ENCODE measurements at places on chromosomes 4 and X. TPM values are rescaled to one million over a fixed set of nuclear protein-coding genes. Genes with fewer than 3 reads are reported as not detected.
A peak's percentile ranks its signal among the peaks of the same experiment; 100 is the strongest.

DNA sequence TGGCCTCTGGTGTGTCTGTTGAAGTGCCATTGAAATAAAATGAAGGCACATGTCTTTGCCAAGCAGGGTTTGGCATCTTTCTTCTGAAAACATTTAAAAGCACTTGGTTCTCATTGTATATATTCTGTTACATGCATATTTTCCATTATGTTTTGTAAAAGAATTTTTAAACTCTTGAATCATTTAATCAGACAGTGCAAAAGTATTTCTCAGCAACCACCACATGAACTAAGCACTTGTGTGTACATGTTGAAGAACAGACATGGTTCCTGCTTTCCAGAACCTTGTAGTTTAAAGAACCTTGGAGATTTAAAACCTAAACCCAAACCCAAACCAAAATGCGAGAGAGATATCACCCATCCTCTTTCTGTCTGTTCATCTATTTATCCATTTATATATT is 220.3 kb upstream of the GIMD1 start:
- no peak for DNase-seq

DNA sequence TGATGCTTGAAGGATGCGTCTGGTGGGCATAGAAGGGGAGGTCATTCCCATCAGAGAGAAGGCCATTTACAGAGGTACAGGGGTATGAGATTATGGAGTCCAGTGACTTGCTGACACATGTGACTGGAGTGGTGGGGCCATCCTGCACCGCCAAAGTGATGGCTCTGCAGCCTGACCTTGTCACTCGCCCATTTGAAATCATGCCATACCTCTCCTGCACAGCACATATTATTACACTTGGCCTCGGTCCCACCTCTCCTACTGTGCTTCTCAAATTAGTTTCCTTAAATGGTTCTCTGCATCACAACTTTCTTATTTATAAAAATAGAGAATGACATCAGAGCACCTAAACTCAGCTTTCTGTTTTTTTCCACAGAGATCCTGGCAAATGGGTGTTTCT is 60.7 kb upstream of the HAND2 start:
- no peak for DNase-seq

GRCh38 chr4:139844057-139844456 is 178.4 kb downstream of the MGST2 start:
- DNase-seq: no peak

DNA sequence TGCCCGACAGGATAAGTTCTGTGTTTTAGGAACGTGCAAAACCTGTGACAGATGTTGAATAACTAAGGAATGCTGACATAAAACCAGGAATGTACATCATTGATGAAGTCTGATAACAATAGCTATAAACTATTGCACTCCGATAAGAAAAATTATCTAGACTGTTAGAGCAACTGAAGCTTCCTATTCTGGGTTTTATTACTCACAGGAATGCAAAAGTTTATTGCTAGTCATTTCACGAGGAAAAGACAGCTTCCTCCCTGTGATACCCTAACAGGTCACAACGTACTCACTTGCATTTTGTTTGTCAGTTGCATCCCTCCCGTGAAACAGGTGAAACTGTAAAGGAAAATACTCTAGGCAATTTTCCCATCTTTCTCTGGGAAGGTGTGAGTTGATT is 65.9 kb downstream of the CLDN22 start:
- DNase-seq: no peak

GRCh38 chr4:74081035-74081434 is 18.0 kb downstream of the CXCL2 start:
- no peak for DNase-seq

- no peak for DNase-seq
Measured at GRCh38 chr4:124694946-124695598, 17.5 kb downstream of the ANKRD50 start.

GRCh38 chr4:1195109-1195671 is 22.8 kb upstream of the SPON2 start:
- DNase-seq: no peak

- no peak for DNase-seq
Measured at GRCh38 chr4:129788486-129788885, 692.5 kb downstream of the C4orf33 start.

ARSJ gene
- not detected for total RNA-seq

POF1B gene
- 0.07 TPM for total RNA-seq

- DNase-seq: no peak
Measured at GRCh38 chr4:74456849-74457395, 12.0 kb downstream of the AREG start.

DNA sequence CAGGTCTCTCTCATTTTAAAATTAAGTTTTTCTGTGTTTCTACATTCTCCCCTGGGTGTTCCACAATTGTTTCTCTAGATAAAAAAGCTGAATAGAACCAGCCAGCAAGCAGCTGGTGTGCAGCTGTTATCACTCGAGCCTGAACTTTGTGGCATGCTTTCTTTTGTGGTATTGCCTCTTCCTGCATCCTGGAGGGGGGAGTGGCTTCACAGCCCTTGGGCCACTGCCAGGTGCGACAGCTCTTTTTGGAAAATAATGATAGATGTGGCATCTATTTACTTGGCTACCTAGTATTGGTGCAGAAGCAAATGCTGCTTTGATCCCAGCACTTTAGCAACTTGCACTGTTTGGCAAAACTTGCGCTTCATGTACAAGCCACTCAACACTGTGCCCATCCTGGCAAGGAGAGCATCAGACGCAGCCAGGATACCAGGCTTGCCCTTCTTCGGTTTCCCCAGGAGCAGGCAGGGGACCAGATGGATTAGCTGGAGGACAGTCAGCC is 69.4 kb downstream of the HMGB2 start:
- peak; percentile 75 for DNase-seq

DNA sequence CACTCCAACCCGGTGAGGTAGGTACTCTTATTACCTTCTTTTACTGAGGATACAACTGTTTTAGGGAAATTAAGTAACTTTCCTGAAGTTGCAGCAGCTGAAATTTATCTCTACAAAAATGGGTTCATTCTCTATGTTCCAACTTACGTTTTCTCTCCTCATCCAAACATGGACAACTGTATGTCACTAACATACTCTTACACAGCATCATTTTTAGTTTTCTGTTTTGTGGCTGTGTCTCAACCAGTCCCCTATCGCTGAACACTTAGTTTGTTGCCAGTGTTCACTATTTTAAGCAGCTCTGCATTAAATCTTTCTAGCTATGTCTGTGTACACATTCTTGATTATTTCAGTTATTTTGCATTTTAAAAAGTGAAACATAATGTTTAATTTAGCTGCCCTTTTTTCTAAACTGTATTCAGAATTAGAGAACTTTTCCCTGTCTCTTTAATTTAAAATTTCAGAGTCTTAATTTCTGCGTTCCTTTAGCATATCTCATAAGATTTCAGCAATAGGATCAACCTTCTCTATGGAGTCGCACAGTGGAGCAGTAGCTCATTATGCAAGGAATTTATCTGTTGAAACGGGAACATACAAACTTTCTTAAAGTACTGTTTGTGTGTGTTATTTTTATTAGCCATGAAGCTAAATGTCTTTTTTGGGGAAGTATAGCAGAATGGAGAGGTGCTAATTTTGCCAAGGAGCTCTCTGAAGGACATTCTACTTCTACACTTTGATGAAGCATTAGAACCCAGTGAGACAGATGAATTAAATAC is 3.8 kb downstream of the SGMS2 start:
- DNase-seq: no peak

CT45A10 gene
- not detected for total RNA-seq

DNA sequence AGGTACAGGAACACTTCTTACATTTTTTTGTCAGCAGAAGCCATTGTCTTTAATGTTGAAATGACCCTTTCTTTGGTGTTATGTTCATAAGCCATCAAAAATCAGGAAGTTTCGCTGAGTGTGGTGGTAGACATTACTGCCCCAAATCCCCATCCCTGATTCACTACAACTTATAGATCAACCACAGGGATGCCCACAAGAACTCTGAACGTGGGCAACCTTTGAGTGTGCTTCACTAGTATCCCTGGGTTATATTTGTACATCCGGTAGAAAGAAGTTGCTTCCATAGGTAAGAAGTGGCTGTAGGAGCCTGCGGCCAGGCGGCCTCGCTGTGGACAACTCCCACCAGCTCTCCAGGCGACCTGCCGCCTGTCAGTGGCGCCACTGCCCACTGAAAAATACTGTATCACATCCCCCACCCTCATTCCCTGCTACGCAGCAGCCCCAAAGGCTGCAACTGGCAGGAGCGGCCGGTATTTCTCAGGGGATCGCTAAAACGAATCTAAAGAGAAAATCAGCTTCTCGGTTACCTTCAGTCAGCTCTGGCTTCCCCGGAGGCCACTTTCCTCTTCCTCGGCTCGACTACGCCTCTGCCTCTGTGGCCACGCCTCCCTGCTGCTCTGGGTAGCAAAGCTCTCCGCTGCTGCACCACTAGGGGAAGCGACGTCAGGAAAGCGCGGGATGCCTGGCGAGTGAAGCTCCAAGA is 13.9 kb upstream of the ETDC start:
- DNase-seq: peak; percentile 86

DNA sequence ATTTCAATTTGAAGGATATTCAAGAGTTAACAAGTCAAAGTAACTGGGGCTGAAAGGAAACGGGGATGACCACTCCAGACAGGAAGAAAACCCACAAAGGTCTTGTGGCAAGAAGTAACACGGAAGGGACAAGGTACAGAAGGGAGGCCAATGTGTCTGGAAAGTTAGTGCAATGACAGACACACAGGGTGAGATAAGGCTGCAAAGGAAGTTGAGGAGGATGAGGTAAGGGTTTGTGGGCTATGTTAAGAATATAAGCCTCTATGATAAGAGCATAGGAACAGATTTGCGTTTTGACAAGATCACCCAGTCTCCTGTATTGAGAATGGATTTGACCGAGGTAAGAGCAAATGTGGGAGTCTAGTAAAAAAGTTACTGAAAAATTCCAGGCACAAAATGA is 21.9 kb upstream of the EMCN start:
- DNase-seq: peak; percentile 66

GRCh38 chrX:41406201-41406600 is 40.9 kb upstream of the NYX start:
- DNase-seq: no peak

HTR2C gene
- not detected for total RNA-seq

DNA sequence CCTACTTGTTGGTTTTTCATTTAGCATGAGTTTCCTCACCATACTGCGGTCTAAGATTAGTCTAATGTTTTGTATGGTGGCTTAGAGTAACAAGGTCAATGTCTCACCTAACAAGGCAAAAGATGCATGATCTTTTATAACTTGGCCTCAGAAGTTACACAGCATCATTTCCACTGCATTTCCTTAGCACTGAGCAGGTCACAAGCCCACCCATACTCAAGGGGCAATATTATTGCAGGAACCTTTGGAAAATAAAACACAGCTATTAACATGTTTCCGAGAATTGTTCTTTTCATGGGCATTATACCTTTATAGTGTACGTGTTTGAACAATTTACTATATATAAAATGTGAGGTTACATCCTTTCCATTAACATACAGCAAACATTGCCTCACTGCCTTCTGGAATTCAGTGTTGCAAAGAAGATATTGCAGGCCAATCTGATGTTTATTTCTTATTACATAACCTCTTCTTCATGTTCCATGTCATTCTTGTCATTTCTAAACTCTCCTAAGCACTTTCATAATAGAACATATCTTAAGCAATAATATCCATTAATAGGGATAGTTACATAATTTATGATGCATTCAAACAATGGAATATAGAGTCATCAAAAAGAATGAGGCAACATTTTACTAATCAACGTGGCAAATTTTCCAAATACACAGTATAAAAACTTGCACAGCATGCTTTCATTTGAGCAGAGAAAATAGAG is 153.8 kb downstream of the AREG start:
- DNase-seq: no peak
